Adrenal gland (tissue), 19 donors: ENCODE measurements at places on chromosomes 6 and 20. TPM values are rescaled to one million over a fixed set of nuclear protein-coding genes. Genes with fewer than 3 reads are reported as not detected.
A peak's percentile ranks its signal among the peaks of the same experiment; 100 is the strongest.

- H3K36me3 ChIP-seq, result no peaks in the 10 kb centered on the region
- DNase-seq, result no peak
- no peak overlapping the region for H3K4me3 ChIP-seq
- no peak overlapping the region for H3K27ac ChIP-seq
Measured at GRCh38 chr6:138869398-138869797, 73.5 kb downstream of the ECT2L start.

GRCh38 chr6:53045891-53046673, 19.1 kb upstream of the FBXO9 start:
- no peak for DNase-seq
- H3K27ac ChIP-seq, result no peak overlapping the region

DNA sequence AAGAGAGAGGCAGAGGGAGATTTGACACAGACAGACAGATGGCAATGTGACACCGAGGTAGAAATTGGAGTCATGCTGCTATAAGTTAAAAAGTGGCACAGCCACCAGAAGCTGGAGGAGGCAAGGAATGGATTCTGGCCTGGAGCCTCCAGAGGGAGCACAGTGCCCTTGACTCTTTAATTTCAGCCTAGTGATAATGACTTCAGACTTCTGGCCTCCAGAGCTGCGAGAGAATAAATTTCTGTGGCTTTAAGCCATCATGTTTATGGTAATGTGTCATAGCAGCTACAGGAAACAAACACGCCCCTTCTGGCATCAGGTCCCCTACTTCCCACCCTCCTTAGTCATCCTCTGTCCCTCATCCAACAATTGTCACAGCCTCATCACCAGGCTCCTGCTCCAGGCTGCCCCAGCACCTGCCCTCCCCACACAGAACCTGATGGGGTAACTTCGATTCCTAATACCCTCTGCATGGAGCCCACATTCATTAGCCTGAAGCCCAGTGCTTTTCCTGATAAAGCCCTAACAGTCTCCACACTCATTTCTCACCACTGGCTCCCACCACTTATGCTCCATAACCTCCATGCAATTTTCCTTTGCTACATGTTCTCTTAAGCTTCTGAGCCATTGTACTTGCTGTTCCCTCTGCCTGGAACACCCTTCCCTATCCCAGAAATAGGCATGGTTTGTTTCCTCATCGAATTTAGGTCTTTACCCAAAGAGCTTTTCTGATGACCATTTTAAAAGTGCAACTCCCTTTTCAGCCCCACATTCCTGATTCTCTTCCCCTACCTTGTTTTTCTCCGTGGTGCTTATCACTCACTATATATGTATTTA, 69.7 kb upstream of the TOX2 start:
- H3K27me3 ChIP-seq, result no peaks in the 10 kb centered on the region
- no peak overlapping the region for H3K4me3 ChIP-seq
- peaks cover 22% of the 10 kb centered on the region for H3K4me1 ChIP-seq
- no peak for DNase-seq
- H3K27ac ChIP-seq, result no peak overlapping the region

GRCh38 chr6:45548657-45549515, 171.2 kb upstream of the SUPT3H start:
- DNase-seq, result no peak
- H3K36me3 ChIP-seq, result no peaks in the 10 kb centered on the region
- no peaks in the 10 kb centered on the region for H3K4me1 ChIP-seq
- no peaks in the 10 kb centered on the region for H3K27me3 ChIP-seq
- H3K27ac ChIP-seq, result no peak overlapping the region

GRCh38 chr6:148358196-148358785, 15.7 kb downstream of the SASH1 start:
- no peak overlapping the region for H3K4me3 ChIP-seq
- no peak overlapping the region for H3K27ac ChIP-seq
- H3K4me1 ChIP-seq, result no peaks in the 10 kb centered on the region
- H3K27me3 ChIP-seq, result no peaks in the 10 kb centered on the region
- peak; percentile 39 for DNase-seq

GRCh38 chr6:7215131-7215530, 97.9 kb downstream of the SSR1 start:
- H3K27ac ChIP-seq, result peak overlapping the region; percentile 79
- DNase-seq, result peak; percentile 60
- H3K4me1 ChIP-seq, result peaks cover 59% of the 10 kb centered on the region

DNA sequence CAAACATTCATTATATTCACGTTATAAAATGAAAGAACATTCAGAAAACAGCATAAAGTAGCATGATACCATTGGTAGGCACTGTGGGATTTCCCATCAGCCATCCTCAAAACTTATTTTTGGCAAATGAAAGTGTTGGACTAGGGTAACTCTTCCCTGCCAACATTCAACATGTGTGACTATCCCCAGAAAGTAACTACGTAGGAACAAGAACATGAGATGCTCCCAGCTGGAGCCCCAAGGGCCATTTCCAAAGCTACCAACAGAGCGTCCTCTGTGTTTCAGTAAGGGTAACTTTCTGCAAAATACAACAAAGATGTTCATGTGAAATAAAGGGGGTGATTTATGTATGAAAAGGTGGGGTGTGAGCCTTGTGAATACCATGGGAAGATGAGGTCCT, 28.4 kb upstream of the PTPN1 start:
- no peak overlapping the region for H3K4me3 ChIP-seq
- no peak overlapping the region for H3K27ac ChIP-seq
- H3K4me1 ChIP-seq, result no peaks in the 10 kb centered on the region
- no peaks in the 10 kb centered on the region for H3K36me3 ChIP-seq
- H3K27me3 ChIP-seq, result no peaks in the 10 kb centered on the region

GRCh38 chr20:64080813-64081623, 1.1 kb downstream of the OPRL1 start:
- no peak overlapping the region for H3K4me3 ChIP-seq
- H3K27ac ChIP-seq, result no peak overlapping the region
- no peaks in the 10 kb centered on the region for H3K36me3 ChIP-seq
- H3K4me1 ChIP-seq, result peaks cover 13% of the 10 kb centered on the region
- H3K27me3 ChIP-seq, result no peaks in the 10 kb centered on the region
- no peak for DNase-seq

DNA sequence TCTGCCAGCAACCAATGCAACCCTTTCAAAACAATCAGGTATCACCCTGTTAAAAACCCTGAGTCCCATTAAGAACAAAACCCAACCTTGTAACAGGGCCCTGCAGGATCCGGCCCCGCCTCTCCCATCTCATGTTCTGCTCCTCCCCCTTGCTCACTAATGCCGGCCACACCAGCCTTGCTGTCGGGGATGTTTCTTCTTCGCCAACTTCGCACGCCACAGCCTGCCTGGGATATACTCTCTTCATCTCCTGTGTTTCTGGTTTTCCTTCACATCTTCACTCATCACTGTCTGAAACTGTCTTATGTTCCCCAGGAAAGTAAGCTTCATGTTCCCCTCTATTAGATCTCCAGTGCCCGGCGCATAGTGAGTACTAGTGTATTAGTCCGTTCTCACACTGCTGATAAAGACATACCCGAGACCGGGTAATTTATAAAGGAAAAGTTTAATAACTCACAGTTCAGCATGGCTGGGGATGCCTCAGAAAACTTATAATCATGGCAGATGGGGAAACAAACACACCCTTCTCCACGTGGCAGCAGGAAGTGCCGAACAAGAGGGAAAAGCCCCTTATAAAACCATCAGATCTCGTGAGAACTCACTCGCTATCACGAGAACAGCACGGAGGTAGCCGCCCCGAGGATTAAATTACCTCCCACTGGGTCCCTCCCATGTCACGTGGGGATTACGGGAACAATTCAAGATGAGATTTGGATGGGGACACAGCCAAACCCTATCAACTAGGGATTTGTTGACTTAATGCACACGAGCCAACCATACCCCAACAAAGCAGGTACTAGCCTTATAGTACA, 5.1 kb downstream of the TP53RK start:
- no peak overlapping the region for H3K27ac ChIP-seq
- H3K27me3 ChIP-seq, result no peaks in the 10 kb centered on the region
- peak; percentile 69 for DNase-seq
- no peaks in the 10 kb centered on the region for H3K36me3 ChIP-seq
- peak overlapping the region; percentile 49 for H3K4me3 ChIP-seq
- H3K4me1 ChIP-seq, result peaks cover 7% of the 10 kb centered on the region

GRCh38 chr20:41357424-41358163, 9.0 kb downstream of the EMILIN3 start:
- H3K36me3 ChIP-seq, result no peaks in the 10 kb centered on the region
- H3K27ac ChIP-seq, result no peak overlapping the region
- no peak overlapping the region for H3K4me3 ChIP-seq
- no peaks in the 10 kb centered on the region for H3K27me3 ChIP-seq
- no peaks in the 10 kb centered on the region for H3K4me1 ChIP-seq

- H3K36me3 ChIP-seq, result no peaks in the 10 kb centered on the region
- H3K27me3 ChIP-seq, result no peaks in the 10 kb centered on the region
- H3K4me3 ChIP-seq, result no peak overlapping the region
- DNase-seq, result no peak
- no peak overlapping the region for H3K27ac ChIP-seq
Measured at GRCh38 chr6:73079611-73079955, 145.7 kb downstream of the KHDC1L start.

The PRRT1 gene
- polyA plus RNA-seq, result 14.7 TPM

The TEAD3 gene
- 12.2 TPM for polyA plus RNA-seq

The DAAM2 gene
- polyA plus RNA-seq, result 28.1 TPM

The KCNB1 gene
- 0.40 TPM for polyA plus RNA-seq
